Activated naive CD4-positive, alpha-beta T cell treated with anti-CD3 and anti-CD28 coated beads, Interleukin-2, amount 50 U/mL, for 72 hours (primary cell): ENCODE measurements at places on chromosomes 5 and 9. TPM values are rescaled to one million over a fixed set of nuclear protein-coding genes. Genes with fewer than 3 reads are reported as not detected.

GRCh38 chr5:141633871-141634561 lies 2.6 kb downstream of the HDAC3 start:
- DNase-seq, result no peak

- no peak for DNase-seq
These were observed 111.7 kb downstream of the NXNL2 start for GRCh38 chr9:88646539-88647300.

Gene IL13
- 0.98 TPM for total RNA-seq

Gene PTTG1
- 373 TPM for total RNA-seq

Gene KIF27
- total RNA-seq, result 4.9 TPM
